Activated T-helper 2 cell treated with anti-CD3 and anti-CD28 coated beads, Interferon-gamma antibody, Interleukin-2, Interleukin-4, amounts not matched to agents 10 μg/mL and 5 μg/mL and 100 μg/mL, durations not matched to agents 14 hours and 24 hours and 36 hours (primary cell): ENCODE measurements at places on chromosomes 6 and 20.

DNA sequence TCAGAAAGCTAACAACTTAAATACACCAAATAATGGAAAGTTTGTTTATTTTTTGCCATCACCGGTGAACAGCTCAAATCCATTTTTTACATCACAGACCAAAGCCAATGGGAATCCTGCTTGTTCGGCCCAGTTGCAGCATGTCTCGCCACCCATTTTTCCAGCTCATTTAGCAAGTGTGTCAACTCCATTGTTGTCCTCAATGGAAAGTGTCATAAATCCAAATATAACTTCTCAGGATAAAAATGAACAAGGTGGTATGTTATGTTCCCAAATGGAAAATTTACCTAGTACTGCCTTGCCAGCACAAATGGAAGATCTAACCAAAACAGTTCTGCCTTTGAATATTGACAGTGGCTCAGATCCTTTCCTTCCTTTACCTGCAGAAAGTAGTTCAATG, 65.3 kb upstream of the SMIM8 start:
- DNase-seq = no peak

DNA sequence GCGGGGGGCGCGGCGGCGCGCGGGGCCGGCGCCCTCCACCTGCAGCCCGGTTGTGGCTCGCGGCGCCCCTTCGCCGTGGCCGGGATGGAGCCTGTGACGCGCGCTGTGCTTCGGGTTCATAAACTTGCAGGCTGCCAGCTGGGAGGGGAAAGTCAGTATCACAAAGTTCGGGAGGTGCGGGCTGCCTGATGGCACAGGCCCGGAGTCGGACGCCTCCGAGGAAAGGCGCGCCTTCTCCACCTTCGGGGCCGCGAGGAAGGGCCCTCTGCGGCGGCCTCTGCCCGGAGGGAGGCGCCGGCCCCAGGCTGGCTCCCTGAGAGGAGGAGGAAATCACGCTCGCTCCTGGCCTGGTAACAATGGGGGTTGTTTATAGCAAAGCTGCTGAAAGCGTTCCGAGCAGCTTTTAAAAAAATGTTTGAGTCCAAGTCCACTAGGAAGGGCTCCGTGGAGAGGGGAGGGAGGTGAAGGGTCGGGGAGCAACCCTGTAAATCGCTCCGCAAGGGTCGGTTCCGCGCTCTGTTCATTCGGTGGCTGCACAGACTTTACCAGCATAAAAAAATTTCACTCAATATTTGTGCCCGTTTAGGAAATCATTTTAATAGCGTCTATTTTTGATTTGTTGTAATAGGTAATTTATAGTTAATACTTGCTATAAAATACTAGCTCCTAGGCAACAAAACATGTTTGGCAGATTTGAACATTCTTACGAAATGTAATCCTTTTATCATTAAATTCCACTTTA, 1.0 kb downstream of the AFDN start:
- DNase-seq = no peak

- DNase-seq = no peak
Observed at GRCh38 chr20:53935344-53936084, 134.9 kb downstream of the BCAS1 start.

GRCh38 chr6:106918115-106918514, 56.4 kb downstream of the CD24 start:
- DNase-seq = no peak

GRCh38 chr20:41166201-41167117, 29.1 kb downstream of the PLCG1 start:
- no peak for DNase-seq

DNA sequence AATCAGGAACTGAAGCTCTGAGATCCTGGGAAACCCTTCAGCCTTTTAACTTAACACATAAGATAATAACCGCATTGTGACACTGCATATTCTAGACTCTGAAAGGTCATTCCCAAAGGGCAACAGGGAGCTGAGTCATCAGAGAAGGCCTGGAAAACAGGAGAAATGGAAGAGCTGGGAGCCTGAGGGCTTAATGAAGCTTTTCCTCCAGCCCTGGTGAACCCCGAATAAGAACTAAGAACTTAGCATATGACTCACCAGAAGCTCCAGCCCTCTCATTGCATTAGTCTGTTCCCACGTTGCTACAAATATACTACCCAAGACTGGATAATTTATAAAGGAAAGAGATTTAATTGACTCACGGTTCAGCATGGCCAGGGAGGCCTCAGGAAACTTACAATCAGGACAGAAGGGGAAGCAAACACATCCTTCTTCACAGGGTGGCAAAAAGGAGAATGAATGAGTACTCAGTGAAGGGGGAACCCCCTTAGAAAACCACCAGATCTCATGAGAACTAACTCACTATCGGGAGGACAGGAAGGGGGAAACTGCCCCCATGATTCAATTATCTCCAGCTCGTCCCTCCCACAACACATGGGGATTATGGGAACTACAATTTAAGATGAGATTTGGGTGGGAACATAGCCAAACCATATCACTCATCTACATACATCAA, 648.5 kb downstream of the TFAP2A start:
- no peak for DNase-seq

DNA sequence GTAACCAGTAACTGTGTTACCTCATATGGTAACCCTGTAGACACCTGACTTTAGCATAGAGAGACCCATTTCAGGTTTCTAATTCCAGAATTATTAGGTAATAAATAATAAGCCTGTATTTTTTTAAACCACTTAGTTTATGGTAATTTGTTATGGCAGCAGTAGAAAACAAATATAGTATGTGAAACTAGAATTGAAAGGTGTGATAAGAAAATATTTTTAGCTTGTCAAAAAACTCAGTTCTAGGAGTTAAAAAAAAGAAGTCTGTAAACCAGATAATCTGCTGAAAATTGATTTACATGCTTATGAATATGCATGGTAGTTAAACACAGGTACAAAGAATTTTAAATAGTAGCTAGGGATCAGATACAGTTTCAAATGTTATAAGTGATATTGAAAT, 695.0 kb upstream of the GJE1 start:
- no peak for DNase-seq

- no peak for DNase-seq
Observed at GRCh38 chr20:25038103-25038410, 19.9 kb downstream of the ACSS1 start.

DNA sequence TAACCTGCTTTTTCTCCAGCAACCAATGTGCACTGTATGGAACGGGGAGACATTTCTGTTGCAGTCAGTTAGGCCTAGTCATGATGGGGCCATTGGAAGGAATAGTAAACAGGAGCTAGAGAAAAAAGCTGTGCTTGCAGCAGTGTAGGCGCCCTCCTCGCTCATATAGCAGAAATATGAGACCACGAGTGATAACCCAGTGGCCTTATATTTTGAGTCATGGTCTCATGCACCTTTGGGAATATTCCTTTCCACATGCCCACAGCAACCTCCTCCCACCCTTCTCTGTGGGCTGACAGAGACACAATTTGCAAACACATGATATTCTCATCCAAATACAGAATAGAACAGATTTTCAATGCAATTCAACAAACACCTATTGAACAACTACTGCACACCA, 248.9 kb upstream of the CITED2 start:
- DNase-seq = no peak

- DNase-seq = no peak
Observed at GRCh38 chr20:53434662-53435061, 159.0 kb downstream of the ZNF217 start.

DNA sequence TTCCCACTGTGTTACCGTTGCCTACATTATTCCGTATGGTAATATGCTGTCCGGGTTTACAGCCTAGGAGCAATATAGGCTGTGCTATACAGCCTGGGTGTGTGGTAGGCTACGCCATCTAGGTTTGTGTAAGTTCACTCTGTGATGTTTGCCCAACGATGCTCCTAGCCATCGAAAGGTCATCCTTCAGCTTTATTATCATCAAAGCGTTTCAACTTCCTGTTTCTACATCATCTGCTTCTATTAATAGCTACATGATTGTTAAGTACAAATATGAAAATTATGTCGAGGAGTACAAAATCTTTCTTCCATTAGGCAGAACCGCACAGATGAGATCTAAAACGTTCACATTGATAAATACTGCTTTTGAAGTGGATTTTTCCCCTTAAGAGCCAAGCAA, 69.9 kb downstream of the PPP1R14C start:
- no peak for DNase-seq

DNA sequence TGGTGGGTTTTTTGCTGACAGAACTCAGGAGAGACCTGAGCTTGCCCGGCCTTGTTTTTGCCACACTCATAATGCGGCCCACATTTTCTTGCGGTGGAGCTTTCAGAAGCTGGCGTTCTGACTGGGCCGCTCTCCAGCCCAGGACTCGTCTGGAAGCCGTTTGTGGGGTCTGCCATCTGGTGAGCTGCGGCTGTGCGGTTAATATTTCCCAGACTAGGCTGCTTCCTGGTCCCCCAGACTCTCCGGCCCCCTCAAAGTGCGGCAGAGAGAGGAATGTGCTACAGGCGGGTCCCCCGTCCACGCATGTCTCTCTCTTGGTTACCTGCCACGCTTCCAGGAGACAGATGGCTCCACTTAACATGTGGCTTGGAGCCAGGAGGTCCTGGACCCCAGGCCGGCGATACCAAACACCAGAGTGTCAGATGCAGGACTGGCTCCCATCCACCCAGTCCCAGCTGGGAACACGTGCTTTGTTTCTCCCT, 128.9 kb upstream of the PMEPA1 start:
- no peak for DNase-seq

DNA sequence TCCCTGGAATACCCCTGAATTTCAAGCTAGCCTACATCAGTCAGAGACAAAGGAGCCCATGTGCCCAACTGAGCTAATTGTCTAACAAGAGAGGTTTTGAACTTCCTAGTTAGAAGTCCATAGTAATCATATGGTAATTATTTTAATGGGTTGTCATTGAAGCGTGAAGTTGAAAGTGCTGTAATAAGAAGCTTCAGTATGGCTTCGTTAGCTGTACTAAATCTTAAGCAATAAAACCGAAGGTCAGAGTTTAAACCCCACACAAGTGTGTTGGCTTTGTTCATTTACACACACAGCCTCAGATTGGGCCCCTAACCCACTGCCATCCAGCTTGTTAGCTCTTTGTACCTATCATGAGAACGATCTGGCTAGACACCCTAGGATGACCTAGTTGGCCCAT, 195.6 kb upstream of the RIN2 start:
- no peak for DNase-seq

DNA sequence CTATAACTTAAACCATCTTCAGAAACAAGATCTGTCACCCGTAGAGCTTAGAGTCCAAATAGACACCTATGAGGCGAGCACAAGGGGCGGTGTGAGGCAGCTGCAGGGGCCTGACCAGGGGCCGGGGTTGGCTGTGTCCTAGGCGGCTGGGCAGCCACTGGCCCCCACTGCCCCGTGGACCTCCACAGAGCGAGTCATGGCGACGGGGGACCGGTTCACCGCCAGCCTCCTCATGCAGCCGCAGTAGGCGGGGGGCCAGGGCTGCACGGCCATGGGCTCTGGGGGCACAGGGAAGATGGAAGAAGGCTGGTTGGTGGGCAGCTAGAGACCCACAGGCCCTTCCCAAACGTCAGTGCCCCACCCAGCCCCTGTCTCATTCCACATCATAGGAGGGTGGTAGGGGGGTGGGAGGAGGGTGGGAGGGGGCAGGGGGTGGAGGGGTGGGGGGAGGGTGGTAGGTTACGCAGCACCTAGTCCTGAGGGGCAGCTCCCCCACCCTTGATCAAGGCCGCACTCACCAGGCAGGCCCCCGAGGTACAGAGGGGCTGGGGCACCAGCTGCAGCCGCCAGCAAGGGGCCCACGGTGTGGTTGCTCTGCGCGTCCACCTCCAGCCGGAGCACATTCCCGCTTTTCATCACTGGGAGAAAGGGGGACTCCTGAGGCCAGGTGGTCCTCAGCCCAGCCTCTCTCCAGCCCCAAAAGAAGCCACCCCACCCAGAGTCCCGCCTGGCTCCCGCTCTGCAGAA, 6.6 kb downstream of the ADRM1 start:
- no peak for DNase-seq

DNA sequence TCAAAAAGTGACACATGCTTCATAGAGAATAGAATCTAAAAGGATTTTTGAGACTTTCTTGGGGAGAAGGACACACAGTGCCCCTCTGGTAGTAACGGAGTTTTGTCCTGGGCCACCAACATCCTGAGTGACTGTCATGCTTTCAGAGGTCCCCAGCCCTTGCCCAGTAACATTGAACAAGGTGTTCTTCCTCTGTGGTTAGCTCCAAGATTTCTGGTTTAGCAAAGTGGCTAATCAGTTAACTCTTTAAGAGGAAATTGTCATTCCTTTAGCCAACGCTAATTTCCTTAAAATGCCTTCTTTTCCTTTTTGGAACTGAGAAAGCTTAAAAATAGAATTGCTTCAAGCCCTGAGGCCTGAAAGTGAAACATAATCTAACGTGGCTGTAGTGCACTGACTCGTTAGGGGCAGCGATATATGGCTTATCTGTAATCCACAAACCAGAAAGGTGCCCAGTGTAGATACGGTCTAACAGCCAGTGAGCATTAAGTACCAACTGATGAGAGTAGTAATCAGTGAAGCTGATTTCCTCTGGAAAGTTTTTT, 7.8 kb downstream of the E2F3 start:
- no peak for DNase-seq

DNA sequence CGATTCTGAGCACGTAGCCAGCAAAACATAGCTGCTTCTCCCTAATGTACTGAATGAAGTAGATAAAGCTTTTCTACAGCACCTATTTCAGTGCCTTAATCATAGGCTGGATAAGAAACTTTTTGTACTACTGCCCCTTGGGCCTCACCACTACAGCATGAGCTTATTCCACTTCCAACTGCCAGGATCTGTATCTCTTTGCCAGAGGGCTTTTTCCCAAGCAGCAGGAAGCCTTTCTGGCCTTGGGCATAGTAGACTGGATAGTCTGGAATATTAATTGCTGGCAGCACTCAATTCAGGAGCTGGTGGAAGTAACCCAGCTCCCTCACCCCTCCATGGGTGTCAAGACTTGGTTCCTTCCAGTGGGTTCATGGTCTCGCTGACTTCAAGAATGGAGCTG, 43.6 kb downstream of the ANKEF1 start:
- no peak for DNase-seq

DNA sequence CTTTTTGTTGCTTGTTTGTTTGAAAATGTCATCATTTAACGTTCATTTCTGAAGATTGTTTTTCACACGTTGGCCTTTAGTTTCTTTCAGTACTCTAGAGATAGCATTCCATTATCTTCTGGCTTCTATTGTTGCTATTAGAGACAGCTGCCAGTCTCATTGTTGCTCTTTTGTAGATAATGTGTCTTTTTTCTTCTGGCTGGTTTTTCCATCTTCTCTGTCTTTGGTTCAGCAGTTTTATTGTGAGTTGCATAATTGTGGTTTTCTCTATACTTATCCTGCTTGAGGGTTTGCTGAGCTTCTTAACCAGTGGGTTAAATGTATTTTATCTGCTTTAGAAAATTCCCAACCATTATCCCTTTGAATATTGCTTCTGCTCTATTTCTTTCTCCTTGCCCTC, 23.2 kb upstream of the AIG1 start:
- no peak for DNase-seq

DNA sequence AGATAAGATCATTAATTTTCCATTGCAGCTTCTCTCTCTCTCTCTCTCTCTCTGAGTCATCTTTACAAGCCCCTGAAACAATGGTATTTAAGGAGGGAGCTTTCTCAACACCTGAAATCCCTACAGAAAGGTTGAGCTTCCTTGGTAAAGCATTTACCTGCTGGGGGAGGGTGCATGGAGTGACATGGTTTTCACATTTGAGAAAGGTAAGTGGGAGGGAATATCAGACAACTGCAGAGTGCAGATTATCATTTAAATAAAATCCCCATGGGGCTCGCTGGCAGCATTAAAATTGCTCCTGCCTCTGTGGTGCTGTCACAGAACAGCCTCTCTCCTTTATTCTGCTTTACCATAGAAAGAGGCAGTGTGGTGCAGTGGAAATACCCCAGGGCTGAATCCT, 10.3 kb upstream of the PDYN start:
- no peak for DNase-seq
